ENCODE measurements at places on chromosomes 13 and 19.

DNA sequence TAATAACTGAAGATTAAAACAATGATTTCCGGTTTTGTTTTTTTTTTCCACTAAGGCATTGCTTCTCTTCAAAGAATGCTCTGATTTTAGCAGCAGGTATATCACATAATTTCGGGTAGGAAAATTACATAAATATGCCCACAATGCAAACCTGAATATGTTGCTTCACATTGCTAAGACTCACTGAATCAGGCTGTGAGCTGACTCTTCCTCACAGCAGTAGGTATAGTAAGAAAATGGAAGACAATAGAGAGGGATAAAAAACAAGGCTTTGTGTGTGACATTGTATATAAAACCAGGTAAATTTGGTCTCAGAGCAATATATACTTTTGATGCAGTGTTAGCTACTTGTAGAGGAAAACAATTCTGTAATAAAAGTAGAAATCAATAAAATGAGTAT is 1355.0 kb downstream of the OLFM4 start:
- no peak for DNase-seq

DNA sequence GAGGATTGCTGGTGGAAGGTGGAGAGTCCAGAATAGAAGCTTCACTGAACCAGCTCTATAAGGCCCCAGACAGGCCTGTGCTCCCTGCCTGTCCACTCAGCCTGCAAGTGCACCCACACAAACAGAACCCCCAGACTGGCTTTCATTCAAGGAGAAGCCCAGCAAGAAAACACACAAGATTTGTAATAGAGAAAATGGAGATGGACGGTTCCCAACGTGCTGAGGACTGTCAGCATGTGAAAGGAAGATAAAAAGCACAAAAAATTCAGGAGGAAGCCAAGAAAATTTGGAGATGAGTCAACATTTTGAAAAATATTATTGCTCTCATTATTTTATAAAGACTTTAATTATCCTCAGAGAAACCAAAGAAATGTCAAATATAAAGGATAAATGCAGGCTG is 218.2 kb upstream of the SLC10A2 start:
- DNase-seq: no peak

GRCh38 chr13:38703255-38703654 is 16.4 kb downstream of the FREM2 start:
- no peak for DNase-seq

GRCh38 chr13:93228643-93228937 is 2.0 kb downstream of the GPC6 start:
- no peak for DNase-seq

DNA sequence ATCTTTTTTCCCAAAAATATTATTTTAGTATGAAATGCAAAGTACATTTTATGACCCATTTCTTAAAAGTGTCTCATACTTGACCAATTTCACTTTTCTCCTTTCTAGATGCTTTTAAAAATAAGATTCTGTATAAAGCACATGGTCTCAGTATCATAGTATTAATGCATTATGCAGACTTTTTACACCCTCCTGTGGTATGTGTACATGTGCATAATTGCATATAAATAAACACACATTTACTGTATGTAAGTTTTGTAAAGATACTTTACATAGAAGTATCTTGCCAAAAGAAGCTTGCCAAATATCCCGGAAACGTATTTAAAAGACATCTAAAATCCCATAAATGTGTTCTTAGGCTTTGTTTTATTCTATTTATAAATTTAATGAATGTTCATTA is 85.1 kb upstream of the MAB21L1 start:
- DNase-seq: no peak

- DNase-seq: no peak
These were observed 426.8 kb upstream of the SLITRK5 start for GRCh38 chr13:87244256-87244890.

- peak; percentile 60 for DNase-seq
These were observed at the start of gene FUT1 for GRCh38 chr19:48752496-48753365. Gene FUT1, minus strand, starts transcription at chr19:48752641. Its CDS starts 1,360 bp downstream, at chr19:48751281.

DNA sequence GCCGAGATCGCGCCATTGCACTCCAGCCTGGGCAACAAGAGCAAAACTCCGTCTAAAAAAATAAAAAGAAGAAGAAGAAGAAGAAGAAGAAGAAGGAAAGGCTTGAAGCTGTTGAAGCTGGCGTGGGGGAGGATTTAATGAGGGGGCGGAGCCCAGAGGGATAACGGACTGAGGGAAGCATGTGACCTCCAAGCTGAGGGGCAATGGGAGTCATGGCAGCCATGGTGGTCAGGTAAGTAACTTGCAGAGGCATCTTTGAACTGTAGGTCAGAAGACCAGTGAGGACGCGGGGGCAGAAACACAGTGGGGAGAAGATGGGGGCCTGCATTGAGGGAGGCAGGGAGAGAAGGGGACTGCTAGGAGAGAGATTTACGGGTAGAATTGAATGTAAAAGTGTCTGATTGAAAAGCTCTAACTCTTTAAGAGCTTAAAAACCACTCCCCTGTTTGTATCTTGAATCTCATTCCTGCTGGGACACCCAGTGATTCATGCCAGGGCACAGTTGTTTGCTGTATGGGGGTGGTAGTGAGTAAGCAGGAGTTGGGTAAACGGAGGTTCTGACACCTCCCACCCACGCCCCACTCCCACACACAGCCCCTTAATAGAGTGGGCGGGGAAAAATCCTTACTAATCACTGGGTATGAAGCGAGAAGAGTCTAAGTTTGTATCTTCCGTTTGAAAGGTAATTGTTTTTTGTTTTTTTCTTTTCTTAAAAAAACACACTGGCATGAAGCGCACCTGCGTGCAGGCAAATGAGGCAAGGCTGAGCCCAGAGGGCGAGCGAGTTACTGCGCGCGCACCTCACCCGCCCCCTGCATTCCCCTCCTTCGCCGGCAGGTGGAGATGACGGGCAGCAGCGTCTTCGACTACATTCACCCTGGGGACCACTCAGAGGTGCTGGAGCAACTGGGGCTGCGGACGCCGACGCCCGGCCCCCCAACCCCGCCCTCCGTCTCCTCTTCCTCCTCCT is 13.0 kb downstream of the TMEM160 start:
- peak; percentile 96 for DNase-seq

- no peak for DNase-seq
These were observed 11.6 kb downstream of the KLK4 start for GRCh38 chr19:50899569-50899968.

DNA sequence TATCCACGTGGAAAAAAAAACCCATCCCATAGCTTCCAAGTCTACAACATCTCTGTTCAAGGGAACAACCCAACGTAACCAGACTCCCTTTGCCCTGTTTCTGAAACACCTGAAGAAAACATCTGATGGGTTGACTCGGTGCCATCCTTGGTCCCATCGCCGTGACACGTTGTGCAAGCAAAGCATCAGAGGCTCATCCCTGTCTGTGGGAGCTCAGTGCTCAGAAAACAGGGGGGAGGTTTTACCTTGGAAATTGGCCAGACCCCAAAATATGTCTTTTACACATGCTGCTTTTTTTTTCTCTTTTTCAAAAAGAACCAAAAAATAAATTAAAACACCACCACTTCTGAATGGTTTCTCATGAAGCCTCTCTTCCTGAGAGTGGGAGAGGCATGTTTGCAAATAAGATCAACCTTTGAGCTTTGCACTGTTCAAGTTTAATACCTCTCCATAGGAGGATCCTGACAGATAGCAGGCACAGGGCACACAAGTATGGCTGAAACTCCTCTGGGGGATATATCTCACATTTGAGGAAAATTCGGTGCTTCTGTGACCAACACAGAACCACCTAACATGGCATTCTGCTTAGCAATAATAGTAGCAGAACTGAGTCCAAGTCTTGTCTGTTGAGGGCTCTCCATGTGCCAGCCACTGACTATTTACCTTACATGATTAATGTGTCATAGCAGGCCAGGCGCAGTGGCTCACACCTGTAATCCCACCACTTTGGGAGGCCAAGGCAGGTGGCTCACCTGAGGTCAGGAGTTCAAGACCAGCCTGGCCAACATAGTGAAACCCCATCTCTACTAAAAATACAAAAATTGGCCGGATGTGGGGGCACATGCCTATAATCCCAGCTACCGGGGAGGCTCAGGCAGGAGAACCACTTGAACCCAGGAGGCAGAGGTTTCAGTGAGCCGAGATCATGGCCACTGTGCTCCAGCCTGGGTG is 7.0 kb upstream of the PVR start:
- no peak for DNase-seq

DNA sequence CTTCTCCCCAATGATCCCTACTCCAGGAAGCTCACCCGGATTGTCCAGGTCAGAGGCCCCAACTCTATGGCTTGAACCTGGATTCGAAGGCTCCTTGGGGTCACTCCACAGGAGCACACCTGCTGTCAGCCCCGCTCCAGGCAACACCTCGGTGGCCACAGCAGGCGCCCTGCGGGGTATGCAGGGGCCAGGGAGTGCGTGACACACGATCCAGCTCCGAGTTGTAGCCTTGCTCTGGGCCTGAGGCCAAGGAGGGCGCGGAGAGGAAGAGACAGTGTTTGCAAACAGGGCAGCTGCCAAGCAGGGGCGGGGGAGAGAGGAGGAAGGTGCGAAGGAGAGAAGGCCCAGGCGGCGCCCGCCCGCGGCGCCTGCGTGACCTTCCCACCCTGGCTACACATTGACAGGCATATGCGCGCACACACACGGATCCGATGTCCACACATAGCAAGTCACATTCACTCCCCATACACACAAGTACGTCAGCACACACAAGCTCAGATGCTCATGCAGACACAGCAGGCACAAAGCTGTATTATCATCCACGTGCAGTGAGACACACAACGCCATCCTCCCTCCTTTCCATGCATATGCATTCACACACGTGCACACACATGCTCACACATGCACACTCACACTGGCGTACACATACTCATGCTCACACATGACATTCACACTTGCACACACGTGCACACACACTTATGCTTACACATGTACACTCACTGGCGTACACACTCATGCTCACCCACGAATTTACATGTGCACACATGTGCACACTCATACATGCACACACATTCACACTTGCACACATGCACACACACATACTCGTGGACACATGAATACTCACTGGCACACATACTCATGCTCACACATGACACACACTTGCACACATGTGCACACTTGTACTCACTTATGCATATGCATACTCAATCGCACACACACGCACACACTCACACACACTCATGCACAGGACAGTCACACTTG is 10.4 kb downstream of the SBK2 start:
- DNase-seq: peak; percentile 53

DNA sequence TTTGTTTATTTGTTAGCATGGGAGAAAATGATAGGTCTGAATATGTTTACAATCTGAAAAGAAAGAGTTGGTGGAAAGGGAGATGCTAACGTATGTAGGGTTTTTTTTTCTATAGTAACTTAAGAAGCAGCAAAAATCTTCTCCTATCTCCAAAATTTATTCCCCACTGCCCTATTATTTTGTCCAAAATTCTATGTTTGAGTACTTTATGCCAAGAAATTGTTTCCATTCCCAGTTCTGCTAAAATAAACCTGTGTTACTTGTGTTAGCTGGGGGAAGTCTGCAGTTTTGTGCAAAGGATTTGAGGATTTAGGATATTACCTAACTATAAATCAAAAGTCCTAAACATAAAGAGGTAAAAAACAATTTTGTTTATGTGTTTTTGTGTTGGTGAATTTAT is 2770.4 kb upstream of the PCDH20 start:
- DNase-seq: no peak

GRCh38 chr13:34628209-34628682 is 313.8 kb upstream of the NBEA start:
- no peak for DNase-seq

GRCh38 chr19:18408053-18408476 is 10.6 kb upstream of the LRRC25 start:
- no peak for DNase-seq

GRCh38 chr19:8654591-8655339 is 24.3 kb downstream of the NFILZ start:
- DNase-seq: peak; percentile 66

GRCh38 chr13:109131698-109132257 is 502.4 kb downstream of the MYO16 start:
- no peak for DNase-seq

- DNase-seq: peak; percentile 44
These were observed 6.8 kb downstream of the RPS11 start for GRCh38 chr19:49502866-49503581.

- DNase-seq: no peak
These were observed 1.0 kb downstream of the NCCRP1 start for GRCh38 chr19:39197808-39198207.

- DNase-seq: no peak
These were observed 9.9 kb downstream of the FRY start for GRCh38 chr13:32041429-32041828.

DNA sequence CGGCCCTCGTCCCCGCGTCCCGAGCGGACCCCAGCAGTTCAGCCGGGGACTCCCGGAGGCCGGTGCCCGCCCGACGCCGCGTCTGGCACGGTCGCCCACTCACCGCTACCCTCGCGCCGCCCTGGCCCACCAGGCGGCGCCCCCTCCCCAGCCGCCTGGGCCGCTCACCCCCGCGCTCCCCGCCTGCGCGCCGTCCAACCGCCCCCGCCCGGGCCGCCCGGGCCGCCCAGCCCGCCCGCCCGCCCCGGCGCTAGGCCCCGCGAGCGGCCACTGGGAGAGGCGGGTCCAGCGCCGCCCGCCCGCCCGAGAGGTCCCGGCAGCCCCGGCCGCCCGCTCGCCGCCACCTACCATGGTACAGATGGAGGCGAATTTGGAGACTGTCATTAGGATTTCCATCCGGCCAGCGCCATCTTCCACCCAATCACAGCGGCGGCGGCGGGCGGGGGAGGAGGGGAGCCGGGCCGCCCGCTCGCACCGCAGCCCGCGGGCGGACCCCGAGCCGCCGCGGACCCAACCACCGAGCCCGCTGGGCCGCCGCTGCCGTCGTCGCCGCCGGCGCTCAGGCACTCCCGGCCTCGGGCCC is at the start of gene USP12:
TSS of gene USP12 (minus strand) at position 568 of the 583 bp plus-strand sequence. CDS start at position 396, 172 bp downstream.
- peak; percentile 23 for DNase-seq

DNA sequence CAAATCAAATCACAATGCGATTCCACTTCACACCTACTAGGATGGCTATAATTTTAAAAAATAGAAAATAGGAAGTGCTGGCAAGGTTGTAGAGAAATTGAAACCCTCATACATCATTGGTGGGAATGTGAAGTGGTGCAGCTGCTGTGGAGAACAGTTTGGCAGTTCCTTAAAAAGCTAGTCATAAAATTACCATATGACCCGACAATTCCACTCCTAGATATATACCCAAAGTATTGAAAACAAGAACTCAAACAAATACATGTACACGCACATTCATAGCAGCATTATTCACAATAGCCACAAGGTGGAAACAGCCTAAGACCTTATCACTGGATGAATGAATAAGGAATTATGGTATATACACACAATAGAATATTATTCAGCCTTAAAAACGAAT is 12.0 kb downstream of the HMGB1 start:
- no peak for DNase-seq

DNA sequence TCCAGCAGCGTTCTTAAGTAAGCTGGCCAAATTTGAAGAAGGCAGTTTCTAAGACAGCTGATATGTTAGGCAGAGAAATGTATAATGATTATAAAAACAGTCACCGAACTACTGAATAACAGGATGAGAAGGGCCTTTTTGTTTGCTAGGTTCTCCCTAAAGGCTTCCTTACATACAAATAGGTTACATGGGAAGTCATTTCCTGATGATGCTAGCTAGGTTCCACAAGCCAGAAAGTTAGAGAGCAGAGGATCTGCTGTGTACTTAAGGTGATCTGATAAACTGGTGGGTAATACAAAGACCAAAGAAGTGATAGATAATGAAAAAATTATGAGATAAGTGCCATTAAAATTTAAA is 139.7 kb downstream of the VWA8 start:
- DNase-seq: no peak

GRCh38 chr13:77911751-77912150 is 6.9 kb downstream of the EDNRB start:
- DNase-seq: no peak

GRCh38 chr19:29259153-29259552 is 46.2 kb upstream of the UQCRFS1 start:
- DNase-seq: peak; percentile 42

All from urothelium cell line (cell line).